Activated CD8-positive, alpha-beta T cell treated with anti-CD3 and anti-CD28 coated beads, Interleukin-2, amount 10 ng/mL, durations not matched to agents 7 days and 5 days (primary cell): ENCODE measurements at places on chromosomes 6 and 20. TPM values are rescaled to one million over a fixed set of nuclear protein-coding genes. Genes with fewer than 3 reads are reported as not detected.
A peak's percentile ranks its signal among the peaks of the same experiment; 100 is the strongest.

GRCh38 chr6:96947055-96947454, 22.5 kb downstream of the KLHL32 start:
- no peaks in the 10 kb centered on the region for H3K36me3 ChIP-seq
- no peak for DNase-seq

GRCh38 chr6:29559524-29560287, at the start of gene UBD:
TSS of gene UBD (minus strand) at chr6:29559732. CDS start at chr6:29559701, 31 bp downstream.
- peaks cover 4% of the 10 kb centered on the region for H3K4me1 ChIP-seq
- H3K27me3 ChIP-seq, result peaks cover 52% of the 10 kb centered on the region
- H3K36me3 ChIP-seq, result no peaks in the 10 kb centered on the region
- DNase-seq, result no peak

DNA sequence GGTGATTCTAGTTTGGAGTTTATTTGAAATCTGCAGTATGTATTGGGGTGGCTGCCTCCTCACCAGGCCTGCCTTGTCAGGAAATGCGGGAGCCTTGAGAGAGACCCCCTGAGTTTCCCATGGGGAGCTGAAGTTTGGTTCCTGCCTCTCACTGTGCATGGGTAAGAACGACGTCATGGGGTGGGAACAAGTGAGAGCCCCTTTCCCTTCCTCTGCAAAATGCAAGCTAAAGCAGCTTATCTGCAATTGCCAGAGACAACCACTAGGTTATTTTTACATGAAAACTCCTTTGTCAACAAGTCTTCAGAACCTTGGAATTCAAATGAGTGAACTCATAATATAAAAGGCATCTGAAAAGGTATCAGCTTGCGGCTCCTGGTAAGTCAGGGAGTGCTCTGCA, 58.4 kb downstream of the TMEM170B start:
- H3K4me3 ChIP-seq, result no peak overlapping the region
- H3K27me3 ChIP-seq, result peaks cover 3% of the 10 kb centered on the region
- DNase-seq, result no peak
- H3K4me1 ChIP-seq, result no peaks in the 10 kb centered on the region
- no peaks in the 10 kb centered on the region for H3K36me3 ChIP-seq

GRCh38 chr6:79640146-79641111, 9.3 kb downstream of the SH3BGRL2 start:
- H3K36me3 ChIP-seq, result no peaks in the 10 kb centered on the region
- H3K27ac ChIP-seq, result no peak overlapping the region
- peaks cover 15% of the 10 kb centered on the region for H3K27me3 ChIP-seq
- DNase-seq, result no peak
- H3K4me1 ChIP-seq, result no peaks in the 10 kb centered on the region

- no peak for DNase-seq
- no peaks in the 10 kb centered on the region for H3K27me3 ChIP-seq
- H3K27ac ChIP-seq, result no peak overlapping the region
- H3K4me1 ChIP-seq, result no peaks in the 10 kb centered on the region
- H3K4me3 ChIP-seq, result no peak overlapping the region
Measured at GRCh38 chr6:161622779-161623178, 348.9 kb upstream of the AGPAT4 start.

DNA sequence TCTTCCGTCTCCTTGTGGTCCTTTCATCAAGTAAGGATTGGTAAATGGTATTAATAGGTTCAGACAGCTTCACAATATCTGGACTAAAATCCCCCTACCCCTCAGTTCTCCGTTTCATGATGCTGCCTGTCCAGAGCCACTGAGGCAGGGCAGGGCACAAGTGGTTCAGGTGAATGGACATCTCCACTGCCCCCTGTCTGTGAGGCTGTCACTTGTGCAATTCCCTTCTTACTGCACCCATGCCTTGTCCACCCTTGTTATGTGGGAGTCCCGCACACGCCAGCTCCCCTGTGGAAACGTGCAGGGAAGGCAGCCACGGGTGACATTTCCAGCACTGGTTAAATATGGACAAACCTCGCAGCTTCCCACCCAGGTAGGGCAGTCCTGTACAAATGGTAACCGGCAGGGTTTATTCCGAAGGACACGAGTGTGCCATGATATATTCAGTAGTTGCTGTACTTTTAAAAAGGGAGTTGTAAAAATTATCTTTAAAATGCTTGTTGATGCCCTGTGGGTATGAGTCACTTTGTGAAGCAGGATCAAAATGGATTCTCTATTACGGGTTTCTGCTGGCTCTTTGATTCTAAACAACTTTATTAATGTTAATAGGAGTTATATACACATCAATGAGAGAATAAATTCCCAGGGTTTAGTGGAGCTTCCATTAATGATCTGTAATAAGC, 73.5 kb downstream of the FYN start:
- H3K27me3 ChIP-seq, result no peaks in the 10 kb centered on the region
- H3K4me1 ChIP-seq, result peaks cover 82% of the 10 kb centered on the region
- H3K27ac ChIP-seq, result peak overlapping the region; percentile 22
- DNase-seq, result no peak
- no peak overlapping the region for H3K4me3 ChIP-seq

GRCh38 chr6:53104916-53105315, 39.7 kb downstream of the FBXO9 start:
- no peak overlapping the region for H3K4me3 ChIP-seq
- no peak for DNase-seq
- no peak overlapping the region for H3K27ac ChIP-seq
- no peaks in the 10 kb centered on the region for H3K27me3 ChIP-seq
- H3K36me3 ChIP-seq, result peaks cover 11% of the 10 kb centered on the region

DNA sequence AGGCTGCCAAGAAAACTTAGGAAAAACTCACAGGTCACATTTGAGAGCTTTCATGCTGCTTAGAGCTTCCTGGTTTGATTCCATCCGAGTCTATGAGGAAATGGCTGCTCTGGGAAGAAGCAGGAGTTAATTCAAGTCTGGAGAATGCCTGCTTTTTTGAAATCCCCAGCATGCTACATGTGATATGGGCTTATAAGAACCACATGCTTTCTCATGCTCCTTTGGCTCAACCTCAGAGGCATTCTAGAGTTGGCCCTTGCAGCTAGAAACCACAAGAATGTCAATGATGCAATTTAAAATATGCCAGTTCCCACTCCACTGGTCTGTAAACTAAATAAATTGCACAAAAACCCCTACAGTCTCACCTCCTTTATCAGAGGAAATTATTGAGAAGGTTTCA, 142.9 kb upstream of the OLIG3 start:
- H3K27ac ChIP-seq, result no peak overlapping the region
- peaks cover 5% of the 10 kb centered on the region for H3K27me3 ChIP-seq
- H3K4me1 ChIP-seq, result peaks cover 19% of the 10 kb centered on the region
- H3K36me3 ChIP-seq, result no peaks in the 10 kb centered on the region

DNA sequence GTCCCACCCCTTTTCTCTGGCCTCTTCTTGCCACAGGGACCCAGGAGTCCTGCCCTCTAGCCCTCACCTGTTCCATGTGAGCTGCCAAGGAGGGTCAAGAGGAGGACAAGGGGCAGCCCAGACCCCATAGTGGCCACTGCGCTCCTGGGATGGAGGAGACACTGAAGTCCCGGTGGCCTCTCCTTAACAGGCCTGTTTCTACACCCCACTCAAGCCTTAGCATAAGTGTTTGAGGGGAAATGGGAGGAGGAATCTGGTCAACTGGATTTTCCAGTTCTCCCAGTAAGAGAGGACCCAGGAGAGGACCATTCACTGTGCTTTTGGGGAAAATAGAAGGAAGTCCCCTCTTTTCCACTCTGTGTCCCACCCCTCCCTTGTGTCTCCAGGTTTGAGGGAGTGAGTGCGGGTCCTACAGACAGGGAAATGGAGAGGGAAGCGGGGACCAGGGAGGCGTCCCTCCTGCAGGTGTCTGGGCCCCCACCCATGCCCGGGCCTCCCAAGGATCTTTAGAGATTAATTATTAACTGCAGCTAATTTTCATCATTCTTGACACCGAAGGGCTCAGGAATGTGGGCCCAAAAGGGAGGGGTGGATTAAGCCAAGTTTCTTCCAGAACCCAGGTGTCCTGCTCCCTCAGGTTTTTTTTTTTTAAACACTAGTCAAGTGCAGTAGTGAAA, at the start of gene SFTA2:
TSS of gene SFTA2 (minus strand) at position 202 of the 677 bp plus-strand sequence. CDS start at position 128, 74 bp downstream.
- no peak within 1 kb of the TSS for H3K27ac ChIP-seq
- peaks cover 6% of the 10 kb centered on the region for H3K27me3 ChIP-seq
- DNase-seq, result no peak
- no peak within 1 kb of the TSS for H3K4me3 ChIP-seq
- no peaks in the 10 kb centered on the region for H3K4me1 ChIP-seq

- no peak for DNase-seq
- no peaks in the 10 kb centered on the region for H3K36me3 ChIP-seq
- no peak overlapping the region for H3K27ac ChIP-seq
- no peaks in the 10 kb centered on the region for H3K4me1 ChIP-seq
- no peak overlapping the region for H3K4me3 ChIP-seq
Measured at GRCh38 chr6:113291751-113292445, 565.2 kb upstream of the MARCKS start.

Gene SIRPB1
- total RNA-seq, result 1.5 TPM

Gene WFDC10B
- not detected for total RNA-seq
